ENCODE measurements at places on chromosomes 16 and 17.

DNA sequence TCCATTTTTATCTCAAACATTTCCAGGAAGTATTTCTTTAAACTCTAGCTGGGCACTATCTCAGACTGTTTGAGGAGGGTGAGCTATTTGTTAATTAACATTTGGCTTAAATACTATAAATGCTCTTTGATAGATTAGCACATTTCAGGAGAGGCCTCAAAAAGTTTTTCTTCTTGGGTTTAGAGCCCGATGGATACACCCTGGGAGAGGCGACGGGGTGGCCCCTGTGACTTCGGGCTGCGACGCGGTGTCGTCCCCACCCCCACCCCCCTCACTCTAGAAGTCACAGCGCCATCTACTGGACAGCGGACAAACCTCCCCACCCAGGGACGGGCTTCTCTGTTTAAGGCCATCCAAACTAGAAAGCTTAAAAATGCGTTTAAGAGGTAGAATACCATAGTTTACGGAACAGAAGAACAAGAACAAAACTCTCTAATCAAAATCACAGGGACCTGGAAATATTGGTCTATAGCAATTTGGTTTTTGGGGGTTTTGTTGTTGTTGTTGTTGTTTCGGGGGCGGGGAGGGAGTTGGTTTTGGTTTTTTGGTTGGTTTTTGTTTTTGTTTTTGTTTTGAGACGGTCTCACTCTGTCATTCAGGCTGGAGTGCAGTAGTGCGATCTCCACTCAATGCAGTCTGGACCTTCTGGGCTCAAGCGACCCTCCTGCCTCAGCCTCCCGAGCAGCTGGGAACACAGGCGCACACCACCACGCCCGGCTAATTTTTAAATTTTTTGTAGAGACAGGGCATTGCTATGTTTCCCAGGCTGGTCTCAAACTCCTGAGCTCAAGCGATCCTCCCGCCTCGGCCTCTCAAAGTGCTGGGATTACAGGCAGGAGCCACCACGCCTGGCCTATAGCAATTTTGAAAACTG is 254.4 kb downstream of the C16orf95 start:
- peak; percentile 65 for DNase-seq

- DNase-seq = no peak
Observed at GRCh38 chr16:24943471-24943870, 71.7 kb downstream of the ARHGAP17 start.

- DNase-seq = peak; percentile 22
Observed at GRCh38 chr16:50740736-50741135, 1.1 kb upstream of the CYLD start.

DNA sequence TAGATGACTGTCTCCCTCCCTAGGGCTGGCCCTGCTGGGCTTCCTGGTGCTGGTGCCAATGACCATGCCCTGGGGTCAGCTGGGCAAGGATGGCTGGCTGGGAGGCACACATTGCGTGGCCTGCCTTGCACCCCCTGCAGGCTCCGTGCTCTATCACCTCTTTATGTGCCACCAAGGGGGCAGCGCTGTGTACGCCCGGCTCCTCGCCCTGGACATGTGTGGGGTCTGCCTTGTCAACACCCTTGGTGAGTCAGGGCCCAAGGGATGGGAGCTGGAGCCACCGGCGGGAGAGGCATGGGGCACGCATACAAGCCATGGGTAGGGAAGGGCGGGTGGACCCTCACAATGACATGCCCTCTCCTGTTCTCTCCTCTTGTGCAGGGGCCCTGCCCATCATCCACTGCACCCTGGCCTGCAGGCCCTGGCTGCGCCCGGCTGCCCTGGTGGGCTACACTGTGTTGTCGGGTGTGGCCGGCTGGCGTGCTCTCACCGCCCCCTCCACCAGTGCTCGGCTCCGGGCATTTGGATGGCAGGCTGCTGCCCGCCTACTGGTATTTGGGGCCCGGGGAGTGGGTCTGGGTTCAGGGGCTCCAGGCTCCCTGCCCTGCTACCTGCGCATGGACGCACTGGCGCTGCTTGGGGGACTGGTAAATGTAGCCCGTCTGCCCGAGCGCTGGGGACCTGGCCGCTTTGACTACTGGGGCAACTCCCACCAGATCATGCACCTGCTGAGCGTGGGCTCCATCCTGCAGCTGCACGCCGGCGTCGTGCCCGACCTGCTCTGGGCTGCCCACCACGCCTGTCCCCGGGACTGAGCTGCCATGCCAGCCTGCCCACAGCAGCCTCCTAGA is 2.2 kb downstream of the PAQR4 start:
- DNase-seq = no peak

- DNase-seq = no peak
Observed at GRCh38 chr16:4241258-4241927, 487 bp downstream of the SRL start.

DNA sequence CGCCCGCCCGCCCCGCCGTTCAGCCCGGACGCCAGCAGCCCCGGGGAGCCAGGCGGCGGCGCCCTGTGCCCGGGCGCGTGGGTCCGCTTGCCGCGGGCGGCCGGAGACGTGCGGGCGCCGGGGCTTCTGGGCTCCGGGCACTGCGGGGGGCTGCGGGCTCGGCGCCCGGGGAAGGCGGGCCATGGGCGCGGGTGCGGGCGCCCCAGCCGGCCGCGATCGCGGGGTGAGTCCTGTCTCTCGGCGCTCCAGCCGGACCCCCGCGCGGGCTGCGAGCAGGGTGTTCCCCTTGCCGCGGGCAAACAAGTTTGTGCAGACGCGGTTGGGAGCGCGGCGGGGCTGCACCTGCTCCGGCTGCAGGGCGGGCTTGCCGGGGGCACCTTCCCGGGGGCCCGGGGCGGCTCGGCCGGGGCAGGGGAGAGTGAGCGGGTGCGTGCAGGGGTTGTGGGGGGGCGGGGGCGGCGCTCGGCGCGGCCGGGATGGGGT is 292 bp downstream of the WSCD1 start:
- no peak for DNase-seq

DNA sequence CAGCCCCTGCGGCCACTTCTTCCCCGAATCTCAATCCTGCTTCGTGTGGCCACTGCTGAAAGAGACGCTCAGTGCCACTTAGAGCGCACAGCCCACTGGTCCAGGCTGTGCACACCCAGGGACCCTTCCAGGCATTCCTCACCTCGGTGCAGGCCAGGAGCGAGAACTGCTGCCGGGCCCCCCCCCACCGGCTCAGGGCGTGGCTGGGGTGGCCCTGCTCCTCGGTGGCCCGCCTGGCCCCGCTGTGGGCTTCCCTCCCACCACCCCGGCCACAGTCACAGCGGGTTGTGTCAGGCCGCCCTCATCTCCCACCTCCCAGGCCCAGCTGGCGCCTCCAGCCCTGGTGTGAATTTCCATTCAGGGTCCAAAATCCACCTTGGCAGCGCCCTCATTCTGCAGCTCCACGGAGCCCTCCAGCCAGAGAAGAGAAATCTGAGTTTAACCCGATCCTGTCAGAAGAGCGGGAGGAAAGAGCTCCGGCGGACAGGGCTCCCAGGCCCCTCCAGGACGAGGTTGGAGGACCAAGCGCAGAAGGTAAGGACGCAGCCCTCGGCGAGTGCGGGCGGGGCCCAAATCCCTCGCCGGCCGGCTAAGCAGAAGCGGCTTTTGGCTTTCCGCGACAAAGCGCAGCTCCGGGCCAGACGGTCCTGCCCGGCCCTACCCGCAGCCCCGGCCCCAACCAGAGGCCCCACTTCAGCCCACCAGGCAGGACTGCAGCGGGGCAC is 12.0 kb downstream of the TBC1D16 start:
- DNase-seq = no peak

GRCh38 chr16:54353097-54353496 is 66.5 kb upstream of the IRX3 start:
- no peak for DNase-seq

- no peak for DNase-seq
Observed at GRCh38 chr17:82429824-82430223, 11.4 kb upstream of the OGFOD3 start.

DNA sequence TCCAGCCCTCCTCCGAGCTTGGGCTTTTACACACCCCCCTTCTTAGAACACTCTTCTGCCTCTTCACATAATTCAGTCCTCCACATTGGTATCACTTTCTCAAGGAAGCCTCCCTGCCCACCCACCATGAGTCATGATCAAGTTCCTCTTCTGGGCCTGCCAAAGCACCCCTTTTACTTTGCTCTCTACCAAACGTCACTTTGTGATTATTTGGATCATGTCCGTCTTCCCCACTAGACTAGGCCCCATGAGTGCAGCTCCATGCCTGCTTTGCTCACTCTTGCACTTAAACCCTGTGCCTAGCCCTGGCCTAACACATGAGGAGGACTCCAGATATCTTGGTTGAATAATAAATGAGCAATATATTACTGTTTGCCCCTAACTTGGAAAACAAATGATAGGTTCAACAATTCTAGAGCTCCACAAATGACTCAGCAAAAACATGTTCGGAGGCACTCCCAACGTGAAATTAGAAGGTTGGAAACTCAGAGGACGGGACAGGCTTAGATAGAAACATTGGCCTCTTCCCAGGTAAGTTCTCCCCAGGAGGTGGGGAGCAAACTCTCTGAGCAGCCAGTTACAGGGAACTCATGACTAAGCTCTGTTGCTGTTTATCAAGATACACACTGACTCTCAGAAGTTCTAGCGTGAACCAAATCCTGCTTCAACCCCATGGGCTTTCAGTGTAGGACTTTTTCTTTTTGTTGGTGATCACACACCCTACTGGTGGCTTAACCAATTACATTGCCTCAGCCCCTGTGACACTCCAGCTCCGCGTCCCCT is 28.3 kb downstream of the G6PC1 start:
- DNase-seq = peak; percentile 84

DNA sequence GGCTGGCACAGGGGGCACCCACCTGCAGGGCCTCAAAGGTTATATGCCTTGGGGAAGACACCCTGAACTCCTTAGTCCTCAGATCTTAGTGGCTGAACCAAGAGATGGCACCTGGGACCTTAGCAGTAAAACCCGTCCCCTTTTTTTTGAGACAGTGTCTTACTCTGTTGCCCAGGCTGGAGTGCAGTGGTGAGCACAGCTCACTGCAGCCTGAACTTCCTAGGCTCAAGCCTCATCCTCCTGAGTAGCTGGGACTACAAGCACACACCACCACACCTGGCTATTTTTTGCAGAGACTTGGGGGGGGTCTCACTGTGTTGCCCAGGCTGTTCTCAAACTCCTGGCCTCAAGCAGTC is 237.2 kb downstream of the MRTFB start:
- no peak for DNase-seq

DNA sequence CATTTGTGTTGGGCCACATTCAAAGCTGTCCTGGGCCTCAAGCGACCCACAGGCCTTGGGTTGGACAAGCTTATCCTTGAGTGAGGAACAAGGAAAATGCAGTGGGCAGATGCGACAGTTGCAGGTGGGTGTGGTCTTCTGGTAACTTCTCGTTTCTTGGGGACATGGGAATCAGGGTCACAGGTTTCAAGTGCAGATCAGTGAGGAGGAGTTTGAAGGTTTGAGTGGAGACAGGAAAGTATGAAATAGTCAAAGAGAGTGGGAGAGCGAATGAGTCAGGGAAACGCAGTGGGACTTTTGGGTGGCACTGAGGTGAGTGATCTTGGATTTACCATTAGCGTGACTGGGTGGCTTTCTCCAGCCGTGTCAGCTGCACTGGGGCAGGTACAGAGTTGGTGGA is 15.4 kb upstream of the CCL22 start:
- no peak for DNase-seq

GRCh38 chr17:76540381-76541300 is 797 bp downstream of the PRCD start:
- peak; percentile 96 for DNase-seq

GRCh38 chr16:9528511-9529079 is 437.2 kb downstream of the HAPSTR1 start:
- no peak for DNase-seq

DNA sequence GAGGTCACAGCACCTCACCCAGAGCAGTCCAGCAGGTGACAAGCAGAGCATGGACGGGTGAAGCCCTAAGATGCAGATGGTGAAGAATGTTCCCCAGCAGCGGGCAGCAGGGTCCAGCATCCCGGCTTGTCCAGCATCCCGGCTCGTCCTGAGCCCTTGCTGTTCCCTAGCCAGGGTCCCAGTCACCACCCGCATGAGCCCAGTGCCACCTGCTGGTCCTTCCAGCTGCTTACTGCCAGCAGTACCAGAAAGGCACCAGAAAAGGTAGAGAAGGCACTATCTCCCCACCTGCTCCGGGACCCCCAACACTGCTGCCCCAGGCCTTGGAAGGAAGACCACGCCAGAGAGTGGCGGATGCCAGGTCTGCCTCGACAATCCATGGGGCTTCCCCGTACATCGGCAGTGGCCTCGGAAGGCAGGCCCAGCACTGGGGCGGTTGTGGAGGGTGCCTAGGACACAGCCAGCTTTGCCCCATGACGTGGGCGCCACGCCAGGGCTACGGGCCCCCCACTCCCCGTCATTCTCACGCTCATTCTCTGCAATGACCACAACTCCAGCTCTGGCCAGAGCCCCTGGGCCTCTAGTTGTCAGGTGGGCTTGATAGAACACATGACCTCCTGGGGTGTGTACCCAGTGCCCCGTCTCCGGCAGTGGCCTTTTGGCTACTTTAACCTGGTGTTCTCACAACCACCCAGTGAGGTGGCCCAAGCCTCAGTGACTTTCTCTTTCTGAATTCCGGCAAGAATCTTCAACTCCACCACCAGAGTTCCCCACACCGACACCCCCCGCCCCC is 1.4 kb downstream of the CENPX start:
- peak; percentile 77 for DNase-seq

- peak; percentile 38 for DNase-seq
Observed at GRCh38 chr16:35391328-35391727, 1931.9 kb downstream of the TP53TG3F start.

DNA sequence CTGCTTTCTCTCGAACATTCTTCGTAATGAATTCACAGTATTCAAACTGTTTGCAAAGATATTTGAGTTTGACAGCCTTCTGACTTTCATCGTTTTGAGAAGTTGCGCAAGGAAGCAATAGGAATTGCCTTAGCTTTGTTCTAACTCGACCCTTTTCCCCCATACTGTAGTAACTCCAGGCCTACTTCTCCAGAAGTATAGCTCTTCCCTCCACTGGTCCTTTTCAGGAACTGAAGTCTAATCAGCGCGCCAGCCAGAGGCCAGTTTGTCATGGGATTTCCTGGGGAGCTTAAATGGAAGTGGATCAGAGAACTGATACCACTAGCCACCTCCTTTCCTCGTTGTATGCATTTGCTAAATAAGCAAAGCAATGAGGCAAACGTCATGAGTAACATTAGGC is 27.9 kb downstream of the CDR2 start:
- DNase-seq = no peak

- no peak for DNase-seq
Observed at GRCh38 chr17:57697891-57698711, 47.0 kb downstream of the CCDC182 start.

DNA sequence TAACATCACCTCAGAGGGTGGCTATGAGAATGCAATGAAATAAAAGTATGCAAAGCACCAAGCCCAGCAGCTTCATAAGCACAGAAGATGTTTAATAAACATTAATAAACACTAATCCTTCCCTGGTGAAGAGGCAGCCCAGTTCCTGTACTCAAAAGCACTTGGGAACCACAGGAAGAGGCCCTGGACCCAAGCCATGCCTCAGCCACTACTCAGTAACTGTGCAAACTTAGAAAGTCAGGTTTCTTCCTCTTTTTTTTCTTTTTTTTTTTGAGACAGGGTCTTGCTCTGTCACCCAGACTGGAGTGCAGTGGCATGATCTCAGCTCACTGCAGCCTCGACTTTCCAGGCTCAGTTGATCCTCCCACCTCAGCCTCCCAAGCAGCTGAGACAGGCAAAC is 5.3 kb downstream of the ARHGAP17 start:
- DNase-seq = no peak

GRCh38 chr17:47120521-47121095 is 68.5 kb downstream of the CDC27 start:
- DNase-seq = peak; percentile 28

GRCh38 chr17:32519228-32520103 is 32.7 kb downstream of the CDK5R1 start:
- DNase-seq = peak; percentile 31

Data from A172 (cell line).